ENCODE measurements at places on chromosomes 1 and 21.

DNA sequence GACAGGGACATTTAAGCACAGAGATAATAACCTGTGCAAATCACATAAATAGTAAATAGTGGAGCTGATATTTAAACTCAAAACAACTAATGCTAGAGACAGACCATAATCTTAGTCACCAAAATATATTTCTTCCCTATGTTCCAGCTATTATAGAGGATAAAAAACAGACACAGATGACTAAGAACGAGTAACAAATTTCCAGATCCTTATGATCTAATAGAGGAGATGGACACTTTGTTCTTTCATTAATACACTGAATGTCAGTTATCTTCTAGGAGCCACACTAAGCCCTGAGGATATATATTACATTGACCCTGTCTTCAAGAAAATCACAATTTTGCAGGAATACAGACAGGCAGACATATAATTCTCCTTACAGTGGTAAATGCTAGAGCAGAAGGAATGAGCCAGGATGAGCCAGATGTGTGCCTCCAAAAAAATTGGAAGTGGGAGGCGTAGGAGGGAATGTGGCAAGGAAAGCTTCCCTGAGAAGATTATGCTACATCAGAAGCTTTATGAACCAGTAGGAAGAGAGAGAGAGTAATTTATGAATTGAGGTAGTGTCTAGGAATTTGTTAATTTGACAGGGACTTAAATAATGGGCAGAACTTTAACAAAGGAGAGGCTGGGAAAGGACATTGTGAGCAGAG, 395.4 kb upstream of the BEND5 start:
- no peak for DNase-seq

DNA sequence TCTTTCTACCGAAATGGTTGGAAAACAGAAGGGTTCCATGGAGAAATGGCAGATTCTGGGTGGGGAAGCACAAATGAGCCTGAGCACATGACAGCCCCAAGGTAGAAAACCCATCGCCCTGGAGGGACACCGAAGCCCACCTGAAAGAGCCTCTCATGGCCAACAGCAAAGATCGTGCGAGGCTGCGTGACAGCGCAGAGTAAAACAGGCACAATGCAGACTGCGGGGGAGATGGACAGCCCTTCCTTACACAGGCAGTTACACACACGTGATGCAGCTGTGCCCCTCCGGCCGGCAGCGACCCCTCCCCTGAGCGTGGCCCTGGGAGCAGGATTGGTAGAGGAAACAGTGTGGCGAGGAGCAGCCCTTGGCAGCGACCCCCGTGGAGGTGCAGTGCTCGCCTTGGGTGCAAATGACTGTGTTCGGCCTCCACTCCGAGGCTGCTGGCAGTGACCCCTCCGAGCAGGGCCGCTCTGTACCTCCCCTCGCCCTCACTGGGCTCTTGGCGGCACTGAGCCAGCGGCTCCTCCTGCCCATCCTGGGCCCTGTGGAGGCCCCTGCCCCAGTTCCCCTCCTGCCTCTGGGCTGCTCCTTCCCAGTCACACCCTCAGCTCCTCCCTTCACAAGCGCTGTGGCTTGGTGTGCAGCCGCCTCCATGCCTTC, 120.9 kb upstream of the COL6A1 start:
- no peak for DNase-seq

DNA sequence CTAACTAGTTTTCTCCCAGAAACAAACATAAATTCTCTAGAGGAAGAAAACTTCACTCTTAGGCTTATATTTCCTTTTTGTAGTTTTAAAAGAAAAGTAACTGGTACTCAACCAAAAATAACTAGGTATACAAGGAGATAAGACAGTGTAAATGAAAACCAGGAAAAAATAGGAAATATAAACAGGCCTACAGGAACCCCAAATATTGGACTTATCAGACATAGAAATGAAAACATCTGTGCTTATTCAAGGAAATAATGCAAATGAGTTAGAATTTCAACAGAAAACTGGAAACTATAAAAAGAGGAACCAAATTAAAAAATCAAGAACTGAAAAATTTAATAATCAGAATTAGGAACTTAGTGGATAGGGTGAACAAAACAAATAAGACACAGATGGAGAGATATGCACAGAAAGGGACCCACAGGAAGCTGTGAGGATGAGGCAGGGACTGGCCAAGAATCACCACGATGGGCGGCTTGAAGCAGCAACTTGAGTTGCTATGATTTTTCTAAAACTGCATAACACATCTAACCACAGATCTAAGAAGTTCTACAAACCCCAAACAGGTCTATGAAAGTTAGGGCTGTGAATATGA, 67.5 kb upstream of the ACTRT2 start:
- no peak for DNase-seq

- DNase-seq: peak; percentile 72
Observed at GRCh38 chr1:235417086-235417697, 50.0 kb downstream of the TBCE start.

DNA sequence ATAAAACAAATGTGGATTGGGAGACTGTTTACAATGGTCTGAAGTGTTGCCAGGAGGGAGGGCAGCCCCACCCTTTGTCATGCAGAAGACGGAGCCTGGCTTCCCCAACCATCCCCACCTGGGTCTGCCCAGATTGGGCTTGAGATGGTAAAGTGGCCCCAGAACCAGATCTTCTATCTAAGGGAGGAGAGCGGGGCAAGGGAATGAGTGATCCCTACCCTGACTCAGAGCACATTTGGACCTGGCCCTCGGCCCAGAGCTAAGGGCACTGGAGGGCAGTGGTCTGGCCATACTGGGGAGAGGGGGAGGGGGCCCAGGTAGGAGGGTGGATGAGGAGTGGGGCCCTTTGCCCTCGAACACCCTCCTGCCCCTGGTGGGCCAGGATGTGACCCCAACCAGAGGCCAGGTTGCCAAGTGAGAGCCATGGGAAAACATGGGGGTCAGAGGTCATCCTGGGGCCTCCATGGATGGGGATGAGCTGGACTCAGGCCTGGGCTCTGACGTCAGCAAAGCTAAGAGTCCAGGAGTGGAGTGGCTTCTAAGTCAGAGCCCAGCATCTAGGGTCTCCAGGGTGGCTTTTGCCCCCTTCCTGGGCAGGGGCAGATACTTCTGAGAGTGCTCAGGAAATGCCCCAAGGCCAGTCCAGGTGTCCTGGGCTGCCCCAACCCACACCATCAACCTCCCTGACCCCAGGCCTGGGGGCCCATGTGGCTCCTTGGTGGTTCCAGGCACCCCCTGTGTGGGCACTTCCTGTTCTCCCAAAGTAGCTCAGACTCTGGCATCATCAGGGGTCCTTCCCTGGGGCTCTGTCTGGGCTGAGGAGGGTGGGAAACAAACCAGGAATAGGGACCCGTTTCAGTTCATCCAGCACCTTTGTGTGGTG, 1.6 kb upstream of the LEFTY1 start:
- no peak for DNase-seq

GRCh38 chr1:248837781-248838356, at the start of gene ZNF672:
ZNF672 (plus strand) TSS chr1:248838224; CDS start chr1:248847275, 9,051 bp downstream.
- DNase-seq: peak; percentile 98

All from epithelial cell of esophagus (primary cell).